SJSA1 (cell line): ENCODE measurements at places on chromosomes 6 and 20.

DNA sequence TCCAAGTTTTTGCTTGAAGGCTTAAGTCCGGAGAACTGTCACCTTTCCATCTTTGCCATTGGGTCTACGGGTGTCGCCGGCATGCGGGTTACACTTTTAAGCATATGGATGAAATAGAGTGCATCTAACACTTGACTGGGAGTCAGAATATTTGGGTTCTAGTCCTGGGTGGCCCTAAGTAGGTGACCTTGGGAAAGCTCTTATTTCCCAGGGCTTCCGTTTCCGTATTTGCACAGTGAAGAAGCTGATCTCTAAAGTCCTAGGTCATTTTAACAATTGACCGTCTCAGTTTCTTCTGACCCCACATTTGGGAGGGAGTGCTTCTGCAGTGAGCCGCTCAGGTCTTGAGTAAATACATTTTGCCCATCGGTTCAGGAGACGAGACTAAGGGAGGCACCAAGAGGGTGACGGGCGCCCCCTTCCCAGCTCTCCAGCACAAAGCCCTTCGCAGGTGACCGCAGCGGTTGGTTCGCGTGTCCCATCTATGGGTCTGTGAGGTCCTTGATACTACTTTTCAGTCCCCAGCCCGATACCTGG, 651 bp upstream of the BLTP3A start:
- peak; percentile 50 for DNase-seq

GRCh38 chr6:84408028-84408427, 180.6 kb upstream of the CEP162 start:
- no peak for DNase-seq

DNA sequence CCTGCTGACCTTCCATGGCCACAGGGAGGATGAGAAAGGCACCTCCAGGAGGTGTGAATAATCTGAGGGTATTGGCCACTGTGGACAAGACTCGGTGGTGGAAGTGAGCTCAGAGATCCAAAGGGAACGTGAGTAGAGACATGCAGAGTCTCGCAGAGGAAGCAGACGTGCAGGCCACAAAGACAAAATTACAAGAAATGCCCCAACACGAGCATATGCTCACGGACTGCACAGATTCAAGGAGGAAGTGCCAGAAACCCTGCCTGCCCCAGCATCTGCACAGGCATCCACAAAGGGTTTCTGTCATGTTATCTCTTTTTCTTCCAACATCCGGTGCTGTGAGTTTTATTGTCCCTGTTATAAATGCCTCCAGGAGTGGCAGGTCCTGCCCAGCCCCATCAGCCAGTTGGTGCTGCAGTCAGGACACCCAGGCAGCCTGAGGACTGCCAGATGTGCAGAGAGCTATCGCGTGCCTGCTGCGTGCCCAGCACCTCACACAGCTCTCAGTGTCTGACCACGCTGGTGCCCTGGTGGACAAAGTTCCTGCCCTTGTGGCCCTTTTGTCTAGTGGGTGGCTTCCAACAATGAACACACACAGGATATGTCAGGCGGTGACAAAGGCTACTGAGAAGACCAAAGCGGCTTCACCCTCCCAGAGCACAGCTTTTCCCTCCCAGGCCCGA, 34.0 kb upstream of the FANCE start:
- DNase-seq, result peak; percentile 77

- peak; percentile 12 for DNase-seq
Observed at GRCh38 chr6:71887006-71887743, 825 bp downstream of the RIMS1 start.

DNA sequence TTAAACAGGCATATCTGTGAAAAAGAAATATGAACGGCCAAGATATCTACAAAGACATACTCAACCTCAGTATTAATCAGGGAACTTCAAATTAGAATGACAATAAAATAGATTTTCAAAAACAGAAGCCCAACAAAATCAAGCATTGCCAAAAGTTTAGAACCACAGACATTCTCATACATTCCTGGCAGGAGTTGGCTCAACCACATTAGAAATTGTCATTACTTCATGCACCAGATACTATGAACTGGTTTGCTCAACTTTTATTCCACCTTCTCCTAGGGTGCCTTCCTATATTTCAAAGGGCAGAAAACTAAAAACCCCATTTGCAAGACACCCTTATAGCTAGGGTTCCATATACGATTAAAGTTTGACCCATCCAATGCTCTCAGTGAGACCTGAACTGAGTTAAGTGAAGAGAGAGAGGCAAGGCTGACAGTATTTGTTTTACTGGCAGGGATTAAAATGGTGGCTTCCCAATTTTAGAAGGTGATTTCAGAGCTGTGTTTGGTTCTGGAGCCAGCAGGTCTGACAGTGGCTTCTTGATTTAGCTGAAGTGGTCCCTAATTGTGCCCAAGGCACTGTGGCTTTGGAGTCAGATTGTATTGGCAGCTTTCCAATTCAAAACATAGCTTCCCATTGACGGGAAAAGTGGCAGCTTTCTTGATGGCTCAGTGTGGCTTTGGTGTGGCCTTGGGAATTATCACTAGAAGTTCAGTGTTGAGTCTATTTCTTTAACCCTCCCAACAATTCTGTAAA, 77.1 kb upstream of the CDYL start:
- DNase-seq, result no peak

GRCh38 chr20:58515233-58516212, at the start of gene APCDD1L:
Gene APCDD1L (minus strand): TSS chr20:58515399. CDS start chr20:58514707, 692 bp downstream.
- DNase-seq, result peak; percentile 22

DNA sequence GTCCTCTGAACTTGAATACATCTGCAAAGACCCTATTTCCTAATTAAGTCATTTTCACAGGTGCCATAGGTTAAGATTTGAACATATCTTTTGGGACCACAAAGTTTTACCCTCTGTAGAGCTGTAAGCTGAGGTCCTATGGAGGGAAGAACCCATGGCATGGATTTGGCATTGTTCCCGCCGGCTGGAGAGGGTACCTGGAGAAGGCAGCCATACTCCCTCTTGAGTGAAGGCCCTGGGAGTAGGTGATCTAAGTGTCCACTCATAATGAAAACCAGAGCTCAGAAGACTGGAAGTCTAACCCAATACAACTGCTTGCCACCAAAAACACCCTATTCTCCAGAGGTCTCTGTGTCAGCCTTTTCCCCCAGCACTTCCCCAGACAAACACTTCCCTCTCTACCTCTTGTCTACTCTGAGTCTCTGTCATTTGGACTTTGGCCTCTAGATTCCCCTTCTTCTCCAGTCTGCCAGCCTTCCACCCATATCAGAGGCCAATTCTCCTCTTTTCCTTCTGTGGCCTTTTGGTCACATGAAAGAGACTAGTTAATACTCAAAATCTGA, 363.9 kb downstream of the MAFB start:
- no peak for DNase-seq

- no peak for DNase-seq
Observed at GRCh38 chr20:44357555-44358125, 2.1 kb downstream of the HNF4A start.

DNA sequence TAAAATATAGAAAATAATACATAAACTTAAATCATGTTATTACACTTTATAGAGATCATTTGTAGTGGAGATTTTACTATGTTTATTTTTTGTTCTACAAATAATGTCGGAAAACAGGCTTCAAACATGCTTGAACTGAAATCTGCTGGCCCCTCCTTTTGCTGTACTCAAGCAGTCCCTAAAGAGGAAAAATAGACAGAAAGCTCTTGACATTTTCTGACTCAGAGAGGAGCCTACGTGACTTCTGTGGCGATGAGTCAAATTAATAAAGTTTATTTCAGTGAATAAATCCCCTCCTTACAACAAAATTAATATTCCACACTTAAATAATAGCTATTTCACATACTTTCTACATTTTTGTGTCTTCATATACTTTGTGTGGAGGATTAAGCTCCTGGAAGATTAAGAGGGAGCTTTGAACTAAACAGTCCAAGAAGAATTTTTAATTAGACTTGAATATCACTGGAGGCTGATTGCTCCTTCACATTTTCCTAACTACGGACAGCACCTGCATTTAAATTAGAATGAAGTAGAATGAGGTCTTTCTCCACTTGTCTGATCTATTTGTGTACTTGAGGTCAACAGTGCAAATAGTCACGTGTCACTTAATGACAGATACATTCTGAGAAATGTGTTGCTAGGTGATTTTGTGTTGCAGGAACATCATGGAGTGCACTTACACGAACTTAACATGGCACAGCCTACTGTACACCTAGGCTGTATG, 1.7 kb upstream of the TREM1 start:
- no peak for DNase-seq

DNA sequence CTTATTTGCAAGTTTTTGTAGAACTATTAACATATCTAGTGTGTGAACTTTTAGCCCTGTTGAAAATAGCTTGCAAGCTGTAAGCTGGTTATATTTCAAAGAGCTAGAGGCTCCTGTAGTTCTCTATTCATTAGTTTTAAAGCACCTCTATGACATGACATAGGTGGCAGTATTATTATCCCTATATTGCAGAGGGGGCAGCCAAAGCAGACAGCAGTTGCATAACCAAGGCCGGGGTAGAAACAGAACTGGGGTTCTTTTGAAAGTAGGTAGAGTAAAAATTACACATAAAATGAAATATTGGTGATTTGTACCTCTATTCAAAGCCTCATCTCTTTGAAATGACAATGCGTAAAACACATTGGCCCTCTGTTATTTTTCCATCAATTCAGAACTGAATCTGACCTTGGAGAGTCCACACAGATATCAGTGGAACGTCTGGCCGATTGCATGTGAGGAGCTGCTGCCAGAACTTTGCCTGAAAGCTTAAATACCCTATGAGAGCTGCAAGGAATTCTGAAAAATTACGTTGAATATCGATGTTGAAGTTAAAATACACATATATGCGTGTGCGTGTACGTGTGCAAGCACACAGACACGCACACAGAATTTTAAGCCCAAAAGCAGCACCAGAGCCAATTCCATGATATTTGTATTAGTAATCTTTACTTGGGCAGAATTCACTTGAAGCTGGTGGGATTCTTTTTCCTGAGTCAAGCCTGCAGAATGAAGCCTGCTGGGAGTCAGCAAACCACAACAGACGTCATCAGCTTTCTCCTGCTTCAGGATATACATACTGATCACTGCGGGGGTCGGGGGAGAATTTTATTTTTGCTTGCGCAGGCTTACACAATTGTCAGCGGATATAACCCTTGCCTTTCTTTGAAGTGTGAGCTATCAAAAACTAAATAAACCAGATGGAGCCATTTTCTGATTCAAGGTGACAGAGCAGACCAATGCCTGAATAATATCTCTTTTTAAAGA, 163.2 kb downstream of the PDE7B start:
- peak; percentile 88 for DNase-seq

DNA sequence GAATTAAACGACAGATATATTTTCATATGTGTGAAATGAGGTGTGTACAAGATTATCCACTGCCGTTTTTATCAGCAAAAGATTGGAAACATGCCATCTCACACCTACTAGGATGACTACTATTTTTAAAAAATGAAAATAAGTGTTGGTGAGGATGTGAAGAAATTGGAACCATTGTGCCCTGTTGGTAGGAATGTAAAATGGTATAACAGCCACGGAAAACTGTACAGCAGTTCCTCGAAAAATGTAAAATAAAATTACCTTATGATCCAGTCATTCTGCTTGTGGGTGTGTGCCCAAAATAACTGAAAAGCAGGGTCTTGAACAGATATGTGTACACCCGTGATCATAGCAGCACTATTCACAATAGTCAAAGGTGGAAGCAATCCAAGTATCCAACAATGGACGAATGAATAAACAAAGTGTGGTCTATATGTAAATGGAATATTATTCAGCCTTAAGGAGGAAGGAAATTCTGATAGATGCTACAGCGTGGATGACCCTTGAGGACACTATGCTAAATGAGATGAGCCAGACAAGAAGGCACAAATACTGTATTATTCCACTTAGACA, 27.0 kb upstream of the CCN5 start:
- no peak for DNase-seq

- no peak for DNase-seq
Observed at GRCh38 chr20:52751571-52751970, 220.6 kb upstream of the TSHZ2 start.

- DNase-seq, result no peak
Observed at GRCh38 chr6:3242768-3243167, 15.3 kb upstream of the TUBB2B start.

- DNase-seq, result no peak
Observed at GRCh38 chr6:169024047-169024660, 229.5 kb downstream of the THBS2 start.

GRCh38 chr6:124164343-124164742, 360.7 kb downstream of the NKAIN2 start:
- no peak for DNase-seq

DNA sequence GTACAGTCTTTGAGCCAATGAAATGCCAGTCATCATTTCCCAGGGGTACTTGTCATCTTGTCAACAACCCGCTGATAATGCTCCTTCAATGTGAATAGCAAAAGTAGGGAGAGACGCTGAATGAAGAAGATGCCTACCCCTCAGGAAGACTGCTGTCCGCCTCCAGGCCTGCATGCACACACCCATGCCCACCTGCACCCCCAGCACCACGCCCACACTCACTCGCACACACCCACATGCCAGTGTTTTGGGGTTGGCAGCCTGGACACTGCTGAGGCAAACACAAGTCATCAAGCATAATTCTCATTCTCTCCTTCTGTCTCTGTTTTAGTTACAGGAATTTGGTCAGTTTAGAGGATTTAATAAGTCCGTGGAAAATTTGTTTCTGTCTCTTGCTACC, 63.6 kb downstream of the SYTL3 start:
- no peak for DNase-seq

DNA sequence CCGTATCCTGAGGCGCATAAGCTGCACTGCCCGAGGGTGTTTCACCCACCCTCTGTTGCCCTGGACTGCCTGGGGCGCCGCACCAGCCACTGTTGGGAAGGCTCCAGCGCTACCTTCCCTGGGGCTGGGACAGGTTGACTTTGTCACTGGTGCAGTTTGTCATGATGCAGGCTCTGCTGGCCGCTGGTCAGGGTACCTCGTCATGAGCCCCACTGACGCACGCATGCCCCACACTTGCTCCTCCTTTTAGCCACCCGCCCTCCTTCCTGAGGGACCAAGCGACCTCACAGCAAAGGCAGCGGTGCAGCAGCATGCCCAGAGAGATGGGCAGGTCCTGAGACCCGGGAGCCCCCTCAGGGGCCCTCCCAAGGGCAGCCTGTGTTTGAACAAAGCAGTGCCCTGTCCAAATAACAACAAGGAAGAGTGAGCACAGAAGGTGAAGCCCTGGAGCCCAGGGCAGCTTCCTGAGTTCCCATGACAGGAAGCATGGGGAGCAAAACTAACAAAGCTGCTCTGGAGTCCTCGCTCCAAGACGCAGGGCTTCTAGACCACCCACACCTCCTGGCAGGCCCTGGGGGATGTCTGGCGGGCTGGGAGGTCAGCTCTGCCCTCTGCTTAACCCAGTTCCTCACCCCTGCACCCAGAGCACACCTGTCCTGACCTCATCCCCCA, 50.1 kb upstream of the SMOC2 start:
- no peak for DNase-seq

- DNase-seq, result no peak
Observed at GRCh38 chr6:100176311-100176950, 182.4 kb upstream of the MCHR2 start.

DNA sequence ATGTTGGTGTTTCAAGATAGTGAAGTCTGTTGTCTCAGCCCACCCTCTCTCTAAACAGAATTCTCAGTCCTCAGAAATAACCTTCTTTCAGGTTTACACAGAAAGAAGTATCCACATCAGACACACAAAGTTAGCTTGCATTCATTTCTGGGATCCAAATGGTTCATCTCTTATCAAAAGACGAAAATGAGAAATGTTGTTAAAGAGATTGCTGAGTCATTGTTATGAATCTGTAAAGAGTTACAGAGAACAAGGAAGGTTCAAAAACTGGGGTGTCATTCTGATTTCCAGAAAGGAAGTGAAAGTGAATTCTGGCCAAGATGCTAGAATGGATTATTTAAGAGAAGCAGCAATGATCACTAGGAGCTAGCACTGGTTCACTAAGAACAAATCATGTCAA, 90.5 kb upstream of the ATXN1 start:
- no peak for DNase-seq

- DNase-seq, result peak; percentile 28
Observed at GRCh38 chr20:49323622-49324238, 45.9 kb upstream of the ZNFX1 start.
